ENCODE measurements at places on chromosomes 4 and X. TPM values are rescaled to one million over a fixed set of nuclear protein-coding genes. Genes with fewer than 3 reads are reported as not detected.

DNA sequence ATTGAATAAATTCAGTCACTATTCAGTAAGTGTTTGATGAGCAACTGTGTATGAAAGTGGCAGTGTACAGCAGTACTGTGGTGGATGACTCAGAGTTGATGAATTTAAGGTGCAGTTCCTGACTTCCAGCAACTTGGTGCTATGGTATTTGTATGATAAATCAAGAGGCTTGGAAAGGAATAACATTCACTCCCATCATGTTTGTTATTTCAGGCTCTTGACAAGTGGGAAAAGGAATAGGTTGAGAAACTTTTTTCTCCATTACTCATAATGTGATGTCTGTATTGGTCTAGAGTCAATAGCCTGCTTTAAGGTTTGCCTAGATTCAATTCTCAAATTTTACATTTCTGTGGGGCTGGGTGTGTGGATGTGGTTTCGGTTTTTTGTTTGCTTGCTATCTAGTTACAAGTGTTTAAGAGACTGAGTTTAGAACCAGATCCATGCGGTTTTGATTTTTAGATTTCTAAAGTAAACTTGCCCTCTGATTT lies 35.1 kb upstream of the CYP2U1 start:
- no peaks in the 10 kb centered on the region for H3K4me1 ChIP-seq
- no peaks in the 10 kb centered on the region for H3K27me3 ChIP-seq
- H3K27ac ChIP-seq, result no peak overlapping the region
- no peak overlapping the region for H3K4me3 ChIP-seq
- no peak for DNase-seq

GRCh38 chr4:165656829-165657490 lies 216.1 kb upstream of the TLL1 start:
- H3K4me3 ChIP-seq, result no peak overlapping the region
- no peaks in the 10 kb centered on the region for H3K4me1 ChIP-seq

GRCh38 chrX:154507673-154508383 lies 8.2 kb downstream of the FAM3A start:
- no peak overlapping the region for H3K4me3 ChIP-seq
- no peak for DNase-seq
- H3K27me3 ChIP-seq, result no peaks in the 10 kb centered on the region
- peaks cover 67% of the 10 kb centered on the region for H3K36me3 ChIP-seq

DNA sequence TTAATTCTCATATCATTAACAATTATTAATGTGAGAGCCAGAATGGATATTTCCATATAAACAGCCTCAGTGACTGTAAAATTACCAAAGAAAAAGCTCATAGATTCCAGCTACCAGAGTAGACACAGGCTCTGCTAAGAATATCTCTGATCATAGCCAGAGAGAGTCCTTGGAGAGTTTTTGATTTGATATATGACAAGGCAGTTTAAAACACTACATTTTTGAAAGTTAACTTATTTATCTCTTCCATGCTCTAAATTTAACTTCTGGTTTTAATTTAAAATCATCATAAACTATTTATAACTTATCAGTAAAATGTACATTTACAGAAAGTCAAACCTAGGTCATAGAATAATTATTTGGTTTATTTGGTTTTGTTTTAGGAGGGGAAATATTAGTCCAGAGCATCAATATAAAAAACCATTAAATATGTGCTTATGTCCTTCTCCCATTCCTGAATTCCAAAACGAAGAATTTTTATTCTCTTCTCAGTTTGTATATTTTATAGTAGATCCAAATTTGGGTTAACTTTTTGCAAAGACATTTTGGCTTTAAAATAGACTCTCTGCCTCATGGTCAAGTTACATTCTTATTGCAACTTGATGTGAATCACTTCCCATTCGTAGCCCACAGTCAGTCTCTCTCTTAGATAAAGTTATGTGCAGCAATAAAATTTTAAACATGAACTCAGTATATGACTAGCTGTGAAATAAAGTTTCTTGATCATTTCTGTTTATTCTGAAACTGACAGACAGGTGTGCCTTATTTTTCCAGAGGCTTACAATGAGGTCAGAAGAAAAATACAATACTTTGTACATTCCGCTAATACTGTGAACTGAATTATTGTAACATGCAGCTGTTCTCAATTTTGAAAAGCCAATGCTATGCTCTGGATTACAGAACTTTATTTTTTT lies 267.1 kb downstream of the PAPSS1 start:
- no peaks in the 10 kb centered on the region for H3K36me3 ChIP-seq
- no peaks in the 10 kb centered on the region for H3K4me1 ChIP-seq
- DNase-seq, result no peak
- no peaks in the 10 kb centered on the region for H3K27me3 ChIP-seq

- no peaks in the 10 kb centered on the region for H3K27me3 ChIP-seq
- no peaks in the 10 kb centered on the region for H3K4me1 ChIP-seq
- H3K36me3 ChIP-seq, result no peaks in the 10 kb centered on the region
- no peak for DNase-seq
- no peak overlapping the region for H3K27ac ChIP-seq
- no peak overlapping the region for H3K4me3 ChIP-seq
These were observed 50.1 kb downstream of the FBXW7 start for GRCh38 chr4:152485726-152486276.

- DNase-seq, result peak; percentile 82
- no peak overlapping the region for H3K4me3 ChIP-seq
- H3K36me3 ChIP-seq, result peaks cover 36% of the 10 kb centered on the region
- H3K27ac ChIP-seq, result no peak overlapping the region
- no peaks in the 10 kb centered on the region for H3K27me3 ChIP-seq
These were observed 9.4 kb downstream of the UVSSA start for GRCh38 chr4:1356181-1356998.

- H3K4me1 ChIP-seq, result no peaks in the 10 kb centered on the region
- no peak overlapping the region for H3K27ac ChIP-seq
- H3K27me3 ChIP-seq, result no peaks in the 10 kb centered on the region
- no peak overlapping the region for H3K4me3 ChIP-seq
- DNase-seq, result no peak
These were observed 9.6 kb upstream of the IL13RA1 start for GRCh38 chrX:118717678-118718391.

DNA sequence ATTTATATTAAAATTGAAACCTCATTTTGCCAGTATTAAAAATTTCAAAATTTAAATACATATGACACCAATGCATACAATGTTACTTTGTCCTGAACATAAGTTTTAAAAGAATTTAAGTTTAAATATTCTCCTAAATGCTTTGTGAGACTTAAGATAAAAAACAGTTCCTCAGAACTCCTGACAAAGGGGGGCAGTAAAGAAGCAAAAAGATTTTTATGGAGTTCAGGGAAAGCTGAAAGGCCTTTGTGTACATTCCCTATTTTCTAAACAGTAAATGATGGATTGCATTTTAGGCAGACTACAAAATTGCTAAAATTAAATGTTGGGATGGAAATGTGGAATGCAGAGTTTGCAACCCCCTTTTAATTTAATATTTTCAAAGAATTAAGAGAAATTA lies 81.7 kb downstream of the SNCA start:
- no peaks in the 10 kb centered on the region for H3K36me3 ChIP-seq
- no peaks in the 10 kb centered on the region for H3K27me3 ChIP-seq
- no peak for DNase-seq
- H3K27ac ChIP-seq, result no peak overlapping the region
- no peaks in the 10 kb centered on the region for H3K4me1 ChIP-seq

DNA sequence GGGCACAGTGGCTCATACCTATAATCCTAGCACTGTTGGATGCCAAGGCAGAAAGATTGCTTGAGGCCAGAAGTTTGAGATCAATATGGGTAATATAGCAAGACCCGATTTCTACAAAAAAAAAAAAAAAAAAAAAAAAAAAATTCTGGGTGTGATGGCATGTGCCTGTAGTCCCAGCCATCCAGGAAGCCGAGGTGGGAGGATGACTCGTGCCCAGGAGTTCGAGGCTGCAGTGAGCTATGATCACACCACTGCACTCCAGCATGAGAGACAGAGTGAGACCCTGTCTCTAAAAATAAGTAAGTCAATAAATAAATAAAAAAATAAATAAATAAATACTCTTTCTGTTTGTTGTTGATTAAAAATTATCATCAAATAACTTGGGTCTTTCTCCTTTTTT lies 62.4 kb upstream of the BMPR1B start:
- H3K27me3 ChIP-seq, result peaks cover 6% of the 10 kb centered on the region
- no peaks in the 10 kb centered on the region for H3K4me1 ChIP-seq
- no peak overlapping the region for H3K4me3 ChIP-seq

GRCh38 chr4:150318527-150318926 lies 240.3 kb downstream of the DCLK2 start:
- H3K4me3 ChIP-seq, result no peak overlapping the region
- H3K27me3 ChIP-seq, result no peaks in the 10 kb centered on the region
- H3K36me3 ChIP-seq, result peaks cover 5% of the 10 kb centered on the region

DNA sequence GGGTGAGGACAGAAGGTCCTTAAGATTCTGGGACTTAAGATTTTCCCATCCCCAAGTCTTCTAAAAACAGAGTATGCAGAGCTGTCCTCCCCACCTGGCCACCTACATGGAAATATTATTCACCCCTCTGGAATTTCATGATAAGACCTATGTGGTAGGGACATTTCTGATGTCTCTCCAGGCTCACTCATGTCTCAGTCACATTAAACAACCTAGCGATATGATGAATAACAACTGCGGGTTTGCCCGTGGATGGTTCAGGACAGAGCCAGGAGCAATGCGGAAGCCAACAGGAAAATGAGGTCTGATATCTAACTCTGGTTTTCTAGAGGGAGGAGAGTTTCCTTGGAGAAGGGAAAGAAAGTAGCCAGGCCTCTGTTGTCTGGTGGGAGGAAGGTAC lies 47.4 kb downstream of the TEX13A start:
- no peaks in the 10 kb centered on the region for H3K4me1 ChIP-seq
- no peak overlapping the region for H3K4me3 ChIP-seq
- no peaks in the 10 kb centered on the region for H3K27me3 ChIP-seq

GRCh38 chr4:137529432-137529831 lies 2.9 kb downstream of the PCDH18 start:
- no peaks in the 10 kb centered on the region for H3K27me3 ChIP-seq
- no peaks in the 10 kb centered on the region for H3K4me1 ChIP-seq
- no peak overlapping the region for H3K4me3 ChIP-seq
- no peak overlapping the region for H3K27ac ChIP-seq

DNA sequence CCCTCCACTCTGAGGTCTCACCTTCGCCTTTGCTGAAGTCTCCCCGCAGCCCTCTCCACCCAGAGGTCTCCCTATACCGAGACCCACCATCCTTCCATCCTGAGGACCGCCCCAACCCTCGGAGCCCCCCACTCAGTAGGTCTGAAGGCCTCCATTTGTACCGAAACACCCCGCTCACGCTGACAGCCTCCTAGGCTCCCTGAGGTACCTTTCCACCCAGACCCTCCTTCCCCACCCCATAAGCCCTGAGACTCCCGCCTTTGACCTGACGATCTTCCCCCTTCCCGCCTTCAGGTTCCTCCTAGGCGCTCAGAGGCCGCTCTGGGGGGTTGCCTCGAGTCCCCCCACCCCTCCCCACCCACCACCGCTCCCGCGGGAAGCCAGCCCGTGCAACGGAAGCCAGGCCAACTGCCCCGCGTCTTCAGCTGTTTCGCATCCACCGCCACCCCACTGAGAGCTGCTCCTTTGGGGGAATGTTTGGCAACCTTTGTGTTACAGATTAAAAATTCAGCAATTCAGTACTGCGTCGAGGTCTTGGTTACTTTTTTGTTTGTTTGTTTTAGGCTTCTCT lies 5.0 kb downstream of the SOD3 start:
- no peak overlapping the region for H3K27ac ChIP-seq
- DNase-seq, result no peak
- peaks cover 29% of the 10 kb centered on the region for H3K27me3 ChIP-seq
- peaks cover 11% of the 10 kb centered on the region for H3K4me1 ChIP-seq

GRCh38 chr4:82696117-82696860 lies 102.3 kb downstream of the SCD5 start:
- H3K4me3 ChIP-seq, result no peak overlapping the region
- H3K36me3 ChIP-seq, result no peaks in the 10 kb centered on the region
- no peaks in the 10 kb centered on the region for H3K4me1 ChIP-seq
- H3K27ac ChIP-seq, result no peak overlapping the region
- peaks cover 38% of the 10 kb centered on the region for H3K27me3 ChIP-seq
- DNase-seq, result no peak

DNA sequence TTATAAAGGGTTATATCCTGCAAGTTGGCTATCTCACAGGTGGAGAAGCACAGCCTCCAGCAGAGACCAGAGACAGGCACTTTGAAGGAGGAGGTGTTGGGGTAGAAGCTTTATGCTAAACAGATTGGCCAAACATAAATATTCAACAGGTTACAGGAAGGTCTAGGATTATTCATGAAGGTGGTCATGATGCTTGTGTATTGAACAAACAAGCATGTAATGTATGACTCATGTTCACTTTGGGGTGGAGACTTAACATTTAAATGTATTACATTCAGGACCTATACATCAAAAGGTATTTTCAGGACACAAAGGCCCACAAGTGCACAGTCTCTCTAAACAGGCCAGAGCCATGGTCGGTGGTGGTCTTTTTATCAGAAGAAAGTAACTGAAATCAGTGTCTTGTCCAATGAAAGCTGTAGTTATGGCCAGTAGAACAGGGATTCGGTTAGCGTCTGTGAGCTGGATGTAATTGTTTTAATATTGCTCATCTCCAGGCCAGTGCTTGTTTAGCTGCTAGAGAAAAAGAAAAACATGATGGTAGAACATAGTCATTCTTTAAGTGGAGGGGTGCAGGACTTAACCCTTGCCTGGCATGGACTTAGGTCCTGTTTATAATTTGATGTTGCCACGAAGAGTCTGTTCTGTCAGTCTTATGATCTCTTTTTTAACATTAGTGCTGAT lies 555.2 kb upstream of the PCDH10 start:
- no peaks in the 10 kb centered on the region for H3K36me3 ChIP-seq
- H3K27ac ChIP-seq, result no peak overlapping the region
- H3K27me3 ChIP-seq, result no peaks in the 10 kb centered on the region
- no peak for DNase-seq

DNA sequence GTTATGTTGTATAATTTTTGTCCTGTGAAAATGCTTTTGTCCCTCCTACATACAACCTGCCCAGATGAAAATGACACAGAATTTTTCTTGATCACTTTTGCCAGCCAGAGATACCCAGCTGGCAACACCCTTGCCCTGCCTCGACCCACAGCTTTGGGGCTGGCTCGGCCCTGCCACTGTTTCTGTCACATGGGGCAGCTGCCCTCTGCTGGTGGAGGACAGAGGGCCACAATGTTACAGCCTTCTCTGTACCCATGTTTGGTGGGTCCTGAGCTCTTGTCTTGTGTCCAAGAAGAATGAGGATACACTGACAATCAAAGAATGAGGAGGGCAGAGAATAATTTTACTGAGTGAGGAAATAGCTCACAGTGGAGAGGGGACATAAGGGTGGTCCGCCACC lies 31.1 kb downstream of the BMP15 start:
- no peak for DNase-seq
- no peaks in the 10 kb centered on the region for H3K27me3 ChIP-seq
- no peak overlapping the region for H3K27ac ChIP-seq
- no peak overlapping the region for H3K4me3 ChIP-seq

The CCKAR gene
- total RNA-seq, result not detected

The REPS2 gene
- total RNA-seq, result 0.07 TPM

The PPARGC1A gene
- total RNA-seq, result not detected

Measured in K562 (cell line).